Vagina (tissue), 2 donors: ENCODE measurements at places on chromosomes 4 and X.

DNA sequence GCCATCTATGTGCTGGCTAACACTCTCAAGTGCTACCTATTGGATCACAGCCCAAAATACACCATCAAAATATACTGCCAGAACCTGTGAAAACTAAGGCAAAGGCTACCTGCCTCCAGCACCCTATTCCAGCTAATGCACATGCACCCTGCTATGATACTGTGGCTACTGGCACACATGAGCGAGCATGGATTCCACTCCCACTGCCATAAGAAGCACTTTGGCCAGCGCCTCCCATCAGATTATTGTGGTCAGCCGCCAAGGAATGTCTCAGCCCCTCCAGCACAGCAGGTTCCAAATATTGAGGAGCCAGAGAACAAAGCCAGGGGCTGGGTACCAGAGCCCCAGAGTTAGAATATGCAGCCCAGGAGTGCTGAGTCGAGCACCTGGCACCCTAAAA lies 32.5 kb upstream of the TMPRSS11F start:
- no peak for DNase-seq

DNA sequence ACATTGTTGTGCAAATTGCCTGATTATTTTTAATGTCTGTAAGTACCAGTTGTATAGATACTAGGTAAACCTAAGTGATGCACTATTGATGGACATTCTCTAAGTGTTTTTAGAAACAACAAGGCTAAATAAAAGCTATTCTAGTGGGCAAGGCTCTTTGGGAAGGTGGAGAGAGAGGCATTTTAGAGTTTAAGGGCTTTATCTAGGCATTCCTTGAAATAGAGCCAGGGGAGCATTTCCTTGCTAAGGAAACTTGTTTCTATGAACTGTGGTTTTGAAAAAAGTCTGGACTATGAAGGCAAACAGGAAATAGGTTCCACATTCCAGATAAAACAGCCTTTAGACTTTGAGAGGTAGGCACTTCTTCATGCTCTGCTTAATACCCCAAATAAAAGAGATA lies 23.8 kb downstream of the BMX start:
- DNase-seq: no peak

- no peak for DNase-seq
Measured at GRCh38 chr4:163612762-163613161, 118.3 kb downstream of the TMA16 start.

- DNase-seq: no peak
Measured at GRCh38 chrX:148958901-148959300, 458.5 kb downstream of the AFF2 start.

DNA sequence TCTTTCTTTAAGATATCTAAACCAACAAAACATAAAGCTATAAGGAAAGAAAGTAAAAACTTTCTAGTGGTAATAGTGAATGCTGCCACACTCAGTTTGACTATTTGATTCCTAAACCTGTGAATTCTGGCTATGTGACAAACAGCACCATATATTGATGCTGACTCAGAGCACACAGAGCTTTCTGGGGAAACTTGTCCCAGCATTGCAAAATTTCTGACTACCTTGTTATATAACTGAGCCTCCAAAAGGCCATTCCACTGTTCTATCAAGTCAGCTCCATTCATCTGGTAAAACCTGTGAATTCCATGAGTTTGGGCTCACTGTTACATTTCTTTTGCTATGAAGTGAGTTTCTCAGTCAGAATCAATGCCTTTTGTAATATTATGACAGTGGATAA lies 1229.7 kb downstream of the PCDH18 start:
- DNase-seq: no peak

- DNase-seq: no peak
Measured at GRCh38 chr4:22339491-22339890, 176.4 kb downstream of the ADGRA3 start.

GRCh38 chrX:15816886-15817285 lies 26.6 kb downstream of the ZRSR2 start:
- DNase-seq: no peak

- no peak for DNase-seq
Measured at GRCh38 chrX:16826207-16826606, 39.9 kb downstream of the TXLNG start.

GRCh38 chrX:39752815-39753214 lies 344.9 kb downstream of the BCOR start:
- no peak for DNase-seq

DNA sequence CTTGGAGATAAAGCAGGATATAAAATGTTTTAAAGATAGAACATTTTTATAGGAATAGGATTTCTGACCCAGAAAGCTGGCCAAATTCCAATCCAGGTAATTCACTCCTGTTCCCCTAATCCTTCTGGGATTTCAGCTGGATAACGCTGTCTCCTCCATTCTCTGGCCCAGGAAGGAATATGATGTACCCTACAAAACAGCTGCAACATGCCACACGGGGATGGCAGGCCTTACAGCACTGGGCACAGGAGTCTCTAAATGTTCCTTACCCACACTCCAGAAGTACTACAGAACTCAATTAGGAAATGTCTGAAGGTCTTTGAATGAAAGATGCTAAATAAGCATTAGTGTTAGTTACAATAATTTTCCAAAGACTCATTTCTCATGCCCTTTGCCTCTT lies 15.8 kb downstream of the CAMK2D start:
- no peak for DNase-seq

DNA sequence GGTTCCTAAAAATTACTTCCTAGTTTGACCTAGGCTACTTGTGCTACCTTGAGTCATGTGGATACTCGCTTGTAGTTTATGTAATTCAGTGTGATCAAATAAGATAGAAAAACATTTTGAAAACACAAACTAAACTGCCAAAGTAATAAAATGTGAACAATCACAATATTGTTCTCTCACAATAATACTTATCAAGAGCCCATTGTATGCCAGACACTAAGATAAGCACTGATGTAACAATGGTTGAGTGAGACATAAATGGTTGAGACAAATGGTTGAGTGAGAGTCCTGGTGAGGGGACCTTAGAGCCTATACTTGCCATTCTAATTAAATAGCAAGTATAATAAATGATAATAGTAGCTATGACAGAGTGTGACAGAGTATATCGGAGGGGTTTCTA lies 41.7 kb downstream of the RFC1 start:
- no peak for DNase-seq

- DNase-seq: no peak
Measured at GRCh38 chr4:117400039-117400835, 314.9 kb upstream of the TRAM1L1 start.

DNA sequence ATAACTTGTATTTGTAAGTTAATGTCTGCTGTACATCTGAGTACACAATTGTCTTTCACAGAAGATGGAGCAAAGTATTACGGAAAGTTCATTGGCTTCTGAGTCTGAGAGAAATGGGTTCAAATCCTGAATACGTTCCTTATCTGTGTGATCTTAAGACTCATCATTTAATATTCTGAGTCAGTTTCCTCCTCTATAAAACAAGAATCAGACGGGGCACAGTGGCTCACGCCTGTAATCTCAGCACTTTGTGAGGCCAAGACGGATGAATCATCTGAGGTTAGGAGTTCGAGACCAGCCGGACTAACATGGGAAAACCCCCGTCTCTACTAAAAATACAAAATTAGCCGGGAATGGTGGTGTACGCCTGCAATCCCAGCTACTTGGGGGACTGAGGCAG lies 57.8 kb downstream of the APBB2 start:
- peak; percentile 67 for DNase-seq

- no peak for DNase-seq
Measured at GRCh38 chrX:74523224-74523623, 91.2 kb downstream of the RLIM start.

DNA sequence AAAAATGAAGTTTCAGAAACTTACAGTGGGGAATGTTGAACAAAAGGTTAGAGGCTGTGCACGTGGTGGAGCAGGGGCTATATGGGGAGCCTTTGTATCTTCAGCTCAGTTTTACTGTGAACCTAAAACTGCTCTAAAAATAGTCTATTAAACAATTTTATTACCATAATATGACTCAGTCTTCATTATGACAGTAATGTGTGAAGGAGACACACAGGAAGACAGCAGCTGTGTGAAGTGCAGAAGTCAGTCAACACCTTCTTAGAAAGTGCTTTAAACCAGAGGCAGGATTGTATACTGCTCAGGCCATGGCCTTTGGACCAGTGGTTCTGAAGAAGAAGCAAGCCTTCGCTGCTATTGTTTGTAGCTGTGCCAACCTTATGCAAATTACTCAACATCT lies 89.7 kb downstream of the ARHGAP10 start:
- DNase-seq: no peak

GRCh38 chr4:78057135-78057599 lies at the start of gene FRAS1:
TSS of gene FRAS1 (plus strand) at chr4:78057323. CDS start at chr4:78058010, 687 bp downstream.
- DNase-seq: no peak
